Motor neuron (in vitro differentiated cells): ENCODE measurements at places on chromosomes 6 and 20. TPM values are rescaled to one million over a fixed set of nuclear protein-coding genes. Genes with fewer than 3 reads are reported as not detected.

DYNLT2 gene
- 2.4 and 3.7 TPM in 2 replicates for total RNA-seq

MTHFD1L gene
- 54.4 and 82.3 TPM in 2 replicates for total RNA-seq

PLEKHG1 gene
- total RNA-seq: 43.9 and 46.2 TPM in 2 replicates

DNAAF9 gene
- 22.3 and 24.5 TPM in 2 replicates for total RNA-seq

OR12D3 gene
- not detected in 2 replicates for total RNA-seq

TSBP1 gene
- total RNA-seq: 0.09 and 0.36 TPM in 2 replicates

PDYN gene
- total RNA-seq: 0.05 TPM in 1 of 2 replicates, not detected in the other

GPLD1 gene
- 6.3 and 6.9 TPM in 2 replicates for total RNA-seq

LY6G6C gene
- 0.36 TPM in 1 of 2 replicates, not detected in the other for total RNA-seq

KIF3B gene
- total RNA-seq: 23.6 and 24.8 TPM in 2 replicates

DDR1 gene
- total RNA-seq: 369 and 398 TPM in 2 replicates

MATN4 gene
- total RNA-seq: 0.31 TPM in 1 of 2 replicates, not detected in the other

MUC21 gene
- total RNA-seq: 0.23 and 0.35 TPM in 2 replicates

CCR6 gene
- total RNA-seq: 0.10 and 0.28 TPM in 2 replicates

OR2J2 gene
- total RNA-seq: not detected in 2 replicates

CCN2 gene
- 2.2 and 2.5 TPM in 2 replicates for total RNA-seq

SGK2 gene
- total RNA-seq: 1.6 and 2.9 TPM in 2 replicates

SALL4 gene
- total RNA-seq: 6.2 and 6.8 TPM in 2 replicates

SMIM8 gene
- 14.7 and 15.8 TPM in 2 replicates for total RNA-seq

PRND gene
- total RNA-seq: 34.5 and 37.8 TPM in 2 replicates

SAMD5 gene
- 62.4 and 64.7 TPM in 2 replicates for total RNA-seq

FIG4 gene
- 16.3 and 17.6 TPM in 2 replicates for total RNA-seq

PACSIN1 gene
- total RNA-seq: 1.5 and 3.6 TPM in 2 replicates

FKBP1C gene
- 0.69 and 0.76 TPM in 2 replicates for total RNA-seq

SAMD3 gene
- total RNA-seq: 0.33 and 0.55 TPM in 2 replicates

CST7 gene
- not detected in 2 replicates for total RNA-seq

RFX6 gene
- 0.05 TPM in 1 of 2 replicates, not detected in the other for total RNA-seq

TMEM151B gene
- 13.5 and 16.2 TPM in 2 replicates for total RNA-seq

LAMA5 gene
- total RNA-seq: 13.1 and 15.2 TPM in 2 replicates

FAM229B gene
- 62.2 and 63.9 TPM in 2 replicates for total RNA-seq
